Activated CD4-positive, alpha-beta T cell treated with anti-CD3 and anti-CD28 coated beads, Interleukin-2, Interleukin-4, amounts not matched to agents 100 ng/mL and 50 ng/mL, durations not matched to agents 16 hours and 8 hours (primary cell): ENCODE measurements at places on chromosomes 16 and 17.

DNA sequence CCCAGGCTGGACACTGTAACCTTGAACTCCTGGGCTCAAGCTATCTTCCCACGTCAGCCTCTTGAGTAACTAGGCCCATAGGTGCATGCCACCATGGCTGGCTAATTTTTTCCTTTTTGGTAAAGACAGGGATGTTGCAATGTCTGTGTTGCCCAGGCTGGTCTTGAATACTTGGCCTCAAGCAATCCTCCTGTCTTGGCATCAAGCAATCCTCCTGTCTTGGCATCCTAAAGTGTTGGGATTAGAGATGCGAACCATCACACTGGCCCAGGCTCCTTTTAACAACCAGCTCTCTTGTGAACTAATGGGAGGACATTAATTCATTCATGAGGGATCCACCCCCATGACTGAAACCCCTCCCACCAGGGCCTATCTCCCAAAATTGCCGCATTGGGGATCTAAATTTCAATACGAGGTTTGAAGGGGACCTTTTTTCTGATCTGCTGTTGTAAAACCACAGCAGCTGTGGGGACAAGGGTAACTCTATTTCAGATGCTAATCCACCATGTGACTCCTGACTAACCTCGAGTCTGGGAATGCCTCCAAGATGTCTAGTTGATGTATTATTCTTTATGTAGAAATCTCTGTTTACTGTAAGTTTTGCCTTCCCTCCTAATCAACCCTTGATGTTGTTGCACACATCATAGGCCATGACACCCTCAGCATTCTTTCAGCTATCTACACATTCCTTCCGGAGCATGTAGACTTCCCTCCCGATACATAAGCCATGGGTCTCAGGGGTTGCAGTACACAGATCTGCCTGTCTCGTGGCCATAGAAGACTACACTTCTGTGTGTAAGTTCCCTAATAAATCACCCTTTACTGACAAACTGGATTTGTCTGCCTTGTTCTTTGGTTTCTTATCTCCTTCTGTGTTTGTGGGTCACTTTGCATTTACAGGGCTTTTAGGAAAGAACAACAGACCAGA, 37.6 kb downstream of the RNF112 start:
- DNase-seq, result no peak

DNA sequence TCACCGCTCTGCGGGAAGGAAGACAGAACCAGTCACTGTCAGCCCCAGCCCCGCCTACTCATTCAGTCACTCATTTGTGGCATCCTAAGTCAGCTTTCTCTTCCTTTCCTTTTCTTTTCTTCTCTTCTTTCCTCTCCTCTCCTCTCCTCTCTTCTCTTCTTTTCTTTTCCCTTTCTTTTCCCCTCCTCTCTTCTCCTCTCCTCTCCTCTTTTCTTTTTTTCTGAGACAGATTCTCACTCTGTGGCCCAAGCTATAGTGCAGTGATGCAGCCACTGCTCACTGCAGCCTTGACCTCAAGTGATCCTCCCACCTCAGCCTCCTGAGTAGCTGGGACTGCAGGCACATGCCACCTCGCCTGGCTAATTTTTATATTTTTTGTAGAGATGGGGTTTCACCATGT, 10.6 kb upstream of the KLHL36 start:
- no peak for DNase-seq

DNA sequence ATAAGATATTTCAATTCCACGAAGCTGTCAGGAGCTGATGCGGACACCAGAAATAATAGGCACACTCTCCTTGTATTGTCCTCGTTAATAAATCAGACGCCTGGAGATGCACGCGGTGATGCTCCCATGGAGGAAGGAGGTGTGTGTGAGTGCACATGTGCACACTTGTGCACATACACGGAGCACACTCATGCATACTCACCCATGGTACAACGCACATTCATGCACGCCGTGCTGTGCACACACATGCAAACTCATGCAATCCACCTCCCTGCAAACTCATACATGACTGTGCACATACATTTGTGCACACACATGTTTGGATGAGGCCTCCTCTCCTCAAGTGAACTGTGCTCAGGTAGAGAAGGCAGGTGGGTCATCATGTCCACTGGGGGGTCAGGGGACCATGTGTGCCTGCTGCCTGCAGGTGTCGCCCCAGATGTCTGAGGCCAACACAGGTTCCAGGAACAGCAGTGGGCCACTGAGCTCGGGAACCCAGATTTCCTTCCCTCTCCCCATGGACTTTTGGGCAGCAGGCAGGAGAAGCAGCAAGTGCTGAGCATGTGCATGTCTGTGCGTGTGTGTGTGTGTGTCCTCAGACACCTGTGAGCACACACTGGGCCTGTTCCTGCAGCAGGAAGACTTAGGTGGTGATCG, 165.3 kb downstream of the SDK2 start:
- DNase-seq, result no peak

GRCh38 chr17:35740216-35740615, 8.8 kb downstream of the RASL10B start:
- no peak for DNase-seq

DNA sequence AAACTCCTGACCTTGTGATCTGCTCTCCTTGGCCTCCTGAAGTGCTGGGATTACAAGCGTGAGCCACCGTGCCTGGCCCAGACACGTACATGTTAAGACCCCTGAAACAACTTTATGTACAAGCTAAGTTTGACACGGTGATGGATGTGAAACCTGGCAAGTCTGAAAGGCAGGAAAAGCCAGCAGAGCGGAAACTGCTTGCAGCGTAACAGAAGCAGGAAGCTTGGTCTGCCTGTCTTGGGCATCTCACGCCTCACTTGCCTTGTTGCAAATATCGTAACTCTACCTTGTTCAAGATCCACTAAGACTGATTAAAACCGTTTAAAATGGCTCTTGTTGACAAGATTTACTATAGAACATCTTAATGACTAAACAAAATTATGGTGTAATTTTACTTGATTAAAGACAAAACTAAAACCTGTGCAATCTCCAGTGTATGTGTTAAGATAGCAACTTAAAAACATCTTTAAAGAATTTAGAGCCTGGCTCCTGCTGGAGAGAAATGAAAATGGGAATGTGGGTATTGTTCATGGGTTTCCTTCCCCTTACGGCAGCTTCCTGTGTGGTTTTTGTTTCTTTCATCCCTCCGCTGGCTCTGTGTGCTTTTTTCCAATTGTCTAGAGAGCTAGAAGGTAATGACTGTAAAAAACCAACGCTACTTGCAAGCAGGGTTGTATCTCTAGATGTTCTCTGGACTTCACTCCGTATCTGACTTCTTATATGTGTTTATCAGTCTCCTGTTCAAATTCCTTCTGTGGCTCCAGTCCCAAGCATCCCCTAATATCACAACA, 477.6 kb downstream of the XYLT1 start:
- peak; percentile 13 for DNase-seq

- no peak for DNase-seq
Observed at GRCh38 chr16:23615805-23616204, 19.7 kb upstream of the NDUFAB1 start.

GRCh38 chr17:50263331-50264262, 10.7 kb upstream of the TMEM92 start:
- no peak for DNase-seq

DNA sequence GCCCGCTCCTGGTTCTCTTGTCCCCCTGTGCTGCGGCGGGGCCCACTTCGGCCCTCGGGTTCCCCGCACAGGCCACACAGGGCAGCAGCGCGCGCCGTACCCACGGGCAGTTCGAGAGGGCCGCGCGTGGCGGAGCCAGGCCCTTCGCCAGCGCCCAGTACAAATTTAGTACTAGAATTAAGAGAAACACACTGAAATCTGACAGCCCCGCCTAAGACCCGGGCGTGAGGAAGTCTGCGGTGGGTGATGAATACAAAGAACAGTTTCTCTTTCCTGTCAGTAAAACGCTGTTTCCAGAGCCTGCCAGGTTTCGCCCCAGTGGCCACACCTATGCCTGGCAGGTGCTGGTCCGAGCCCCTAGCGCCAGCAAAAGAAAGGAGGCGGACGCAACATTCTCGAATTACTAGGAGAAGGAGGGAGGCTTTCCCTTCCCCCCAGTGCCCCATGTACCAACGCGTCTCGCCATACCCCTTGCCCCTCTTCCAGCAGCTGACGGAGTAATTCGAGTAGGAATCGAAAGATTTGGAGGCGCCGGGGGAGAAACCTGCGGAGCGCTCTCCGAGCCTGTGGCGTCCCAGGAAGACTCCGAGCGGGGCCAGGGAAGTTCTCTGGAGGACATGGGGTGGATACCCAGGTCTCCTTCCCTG, 591 bp upstream of the SLFN5 start:
- peak; percentile 93 for DNase-seq

DNA sequence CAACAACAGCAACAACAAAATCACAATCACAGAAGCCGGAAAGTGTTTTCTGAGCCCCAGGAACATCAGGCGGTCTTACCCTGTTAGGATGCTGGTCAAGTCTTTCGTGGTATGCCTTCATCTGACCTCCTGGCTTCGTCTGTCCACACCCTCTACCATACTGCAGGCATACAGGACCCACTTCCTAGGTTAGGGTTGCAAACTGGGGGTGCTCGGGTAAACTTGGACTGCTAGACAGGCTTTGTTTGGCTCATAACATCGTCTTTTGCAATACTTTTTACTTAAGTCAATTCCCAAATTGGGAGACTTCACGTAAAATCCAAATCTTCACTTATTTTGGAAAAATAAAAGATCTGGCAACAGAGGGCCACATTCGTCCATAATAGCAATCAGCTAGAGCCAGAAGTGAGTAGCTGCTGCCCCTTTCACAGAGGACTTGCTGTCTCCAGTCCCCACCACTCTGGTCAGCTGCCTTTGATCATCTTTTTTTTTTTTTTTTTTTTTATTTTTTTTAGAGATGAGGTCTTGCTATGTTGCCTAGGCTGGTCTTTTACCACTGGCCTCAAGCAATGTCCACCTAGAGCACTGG, 30.0 kb downstream of the CHD9 start:
- DNase-seq, result no peak

GRCh38 chr17:78210111-78210510, 3.9 kb upstream of the BIRC5 start:
- no peak for DNase-seq

GRCh38 chr16:66434619-66435430, 7.7 kb downstream of the BEAN1 start:
- no peak for DNase-seq

DNA sequence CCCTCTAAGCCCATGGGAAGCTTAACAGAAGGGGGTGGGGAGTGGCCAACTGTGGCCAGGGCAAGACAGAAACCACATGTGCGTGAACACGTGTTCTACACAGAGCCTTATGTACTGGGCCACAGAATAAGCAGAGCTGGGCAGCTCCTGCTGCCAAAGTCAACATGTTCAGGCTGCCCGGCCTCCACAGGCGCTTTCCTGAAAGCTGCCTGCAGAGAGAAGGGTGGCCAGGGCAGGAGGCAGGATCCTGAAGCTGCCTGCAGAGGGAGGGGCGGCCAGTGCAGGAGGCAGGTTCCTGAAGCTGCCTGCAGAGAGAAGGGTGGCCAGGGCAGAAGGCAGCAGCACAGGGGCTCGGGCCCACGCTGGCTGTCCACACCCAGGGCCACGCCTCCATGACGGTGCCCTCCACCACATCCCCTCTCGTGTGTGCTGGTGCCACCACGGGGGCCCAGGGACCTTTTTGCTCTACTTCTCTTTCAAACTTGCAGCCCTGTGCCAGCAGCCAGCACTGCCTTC, 79.5 kb downstream of the ANKRD11 start:
- DNase-seq, result no peak

GRCh38 chr16:27894386-27894785, 169.1 kb downstream of the GSG1L start:
- DNase-seq, result no peak

DNA sequence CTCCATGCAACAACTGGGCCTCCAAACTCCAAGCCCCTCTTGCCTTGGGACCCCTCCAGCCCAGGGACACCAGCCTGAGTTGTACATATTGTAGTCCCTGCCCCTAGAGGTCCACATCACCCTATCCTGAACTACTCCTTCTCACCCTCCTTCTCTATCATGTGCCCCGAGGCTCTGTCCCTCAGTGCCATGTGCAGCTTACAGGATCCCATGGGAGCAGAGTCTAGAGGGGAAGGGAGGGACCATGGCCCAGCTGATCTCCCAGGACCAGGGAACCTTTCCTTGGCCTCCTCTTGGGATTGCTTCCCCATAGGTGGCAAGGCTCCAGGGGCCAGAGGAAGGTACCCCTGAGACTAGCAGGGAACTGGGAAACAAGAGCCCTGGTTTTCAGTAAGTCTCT, 35.3 kb downstream of the TMEM132E start:
- DNase-seq, result no peak

GRCh38 chr17:59892924-59893675, at the start of the genes RPS6KB1 and TUBD1:
Gene RPS6KB1, plus strand, starts transcription at chr17:59893121. Its CDS starts 64 bp downstream, at chr17:59893185.
Gene TUBD1, minus strand, starts transcription at chr17:59892943. Its CDS starts 1,941 bp downstream, at chr17:59891002.
- DNase-seq, result peak; percentile 99

DNA sequence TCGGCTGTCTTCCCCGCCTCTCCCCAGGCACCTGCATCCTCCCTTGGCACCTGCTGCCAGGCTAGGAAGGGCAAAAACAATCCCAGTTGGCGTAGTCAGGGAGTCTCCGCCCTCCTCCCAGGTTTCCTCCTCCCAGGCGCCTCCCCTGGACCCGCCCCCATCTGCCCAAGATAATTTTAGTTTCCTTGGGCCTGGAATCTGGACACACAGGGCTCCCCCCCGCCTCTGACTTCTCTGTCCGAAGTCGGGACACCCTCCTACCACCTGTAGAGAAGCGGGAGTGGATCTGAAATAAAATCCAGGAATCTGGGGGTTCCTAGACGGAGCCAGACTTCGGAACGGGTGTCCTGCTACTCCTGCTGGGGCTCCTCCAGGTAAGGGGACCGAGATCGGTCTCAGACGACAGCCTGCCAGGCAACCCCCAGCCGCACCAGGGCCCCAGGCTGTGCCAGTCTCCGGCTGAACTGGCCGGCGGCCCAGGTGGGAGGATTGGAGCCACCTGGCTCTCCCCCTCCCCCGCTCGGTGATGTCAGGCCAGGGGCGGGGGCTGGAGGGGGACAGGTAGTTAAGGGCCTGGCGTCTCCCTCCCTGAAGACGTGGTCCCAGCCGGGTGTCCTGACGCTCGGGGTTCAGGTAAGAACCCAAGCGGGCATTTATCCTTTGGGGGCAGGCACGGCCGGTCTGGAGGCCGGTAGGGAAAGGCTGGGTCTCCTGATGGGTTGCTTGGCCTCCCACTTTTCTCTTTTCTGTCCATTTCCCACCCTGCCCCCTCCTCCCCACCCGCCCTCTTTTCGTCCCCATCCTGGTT, at the start of gene GRB7:
GRB7 (plus strand) TSS at position 179 of the 808 bp plus-strand sequence. CDS start 4,364 bp downstream, outside the sequence.
- DNase-seq, result no peak

DNA sequence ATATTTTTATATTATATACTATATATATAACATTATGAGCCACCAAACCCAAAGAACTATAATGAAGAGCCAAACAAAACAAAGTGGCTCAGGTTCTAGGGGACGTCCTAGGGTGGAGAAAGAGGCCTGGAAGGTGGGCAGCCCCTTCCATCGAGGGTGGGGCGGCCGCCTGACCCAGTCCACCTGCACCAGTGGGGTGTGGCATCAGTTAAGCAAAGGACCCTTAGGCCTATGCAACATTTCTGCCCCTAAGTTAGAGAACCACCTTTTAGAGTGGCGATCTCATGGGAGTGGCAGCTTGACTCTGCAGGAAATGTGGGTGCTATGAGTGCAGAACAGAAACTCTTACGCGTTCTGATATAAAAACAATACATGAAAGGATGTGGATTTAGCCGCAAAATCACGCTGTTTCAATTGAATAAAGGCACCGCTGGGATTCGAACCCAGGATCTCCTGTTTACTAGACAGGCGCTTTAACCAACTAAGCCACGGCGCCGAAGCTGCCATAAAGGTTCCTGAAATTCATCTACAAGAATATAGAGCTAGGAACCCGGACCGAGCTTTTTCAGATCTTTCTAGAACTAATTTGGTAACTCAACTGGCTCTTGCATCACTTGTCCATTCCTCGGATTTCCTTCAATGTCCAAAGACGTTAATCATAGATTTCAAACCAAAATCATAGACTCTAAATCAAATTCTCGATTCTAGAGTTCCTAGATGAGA, 15.6 kb upstream of the AURKB start:
- DNase-seq, result peak; percentile 91

- no peak for DNase-seq
Observed at GRCh38 chr17:72008236-72008876, 112.5 kb upstream of the SOX9 start.

- peak; percentile 63 for DNase-seq
Observed at GRCh38 chr17:9470171-9470570, 105.4 kb downstream of the STX8 start.
